ENCODE measurements at places on chromosomes 3 and 15.

DNA sequence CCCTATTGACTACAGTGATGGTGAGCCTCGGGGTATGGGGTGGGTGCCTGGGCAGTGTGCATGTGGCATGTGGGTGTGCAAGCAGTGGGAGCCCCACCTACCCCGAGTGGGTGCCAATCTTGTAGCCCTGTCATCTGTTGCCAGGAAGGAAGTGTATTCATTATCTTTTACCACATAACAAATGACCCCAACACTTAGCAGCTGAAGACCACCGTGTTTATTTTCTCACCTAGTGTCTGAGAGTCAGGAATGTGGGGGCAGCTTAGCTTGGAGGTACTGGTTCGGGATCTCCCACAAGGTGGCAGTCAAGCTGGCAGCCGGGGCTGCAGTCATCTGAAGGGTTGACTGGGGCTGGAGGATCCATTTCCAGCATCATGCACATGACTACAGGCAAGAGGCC is 21.7 kb downstream of the XYLB start:
- no peak for DNase-seq

DNA sequence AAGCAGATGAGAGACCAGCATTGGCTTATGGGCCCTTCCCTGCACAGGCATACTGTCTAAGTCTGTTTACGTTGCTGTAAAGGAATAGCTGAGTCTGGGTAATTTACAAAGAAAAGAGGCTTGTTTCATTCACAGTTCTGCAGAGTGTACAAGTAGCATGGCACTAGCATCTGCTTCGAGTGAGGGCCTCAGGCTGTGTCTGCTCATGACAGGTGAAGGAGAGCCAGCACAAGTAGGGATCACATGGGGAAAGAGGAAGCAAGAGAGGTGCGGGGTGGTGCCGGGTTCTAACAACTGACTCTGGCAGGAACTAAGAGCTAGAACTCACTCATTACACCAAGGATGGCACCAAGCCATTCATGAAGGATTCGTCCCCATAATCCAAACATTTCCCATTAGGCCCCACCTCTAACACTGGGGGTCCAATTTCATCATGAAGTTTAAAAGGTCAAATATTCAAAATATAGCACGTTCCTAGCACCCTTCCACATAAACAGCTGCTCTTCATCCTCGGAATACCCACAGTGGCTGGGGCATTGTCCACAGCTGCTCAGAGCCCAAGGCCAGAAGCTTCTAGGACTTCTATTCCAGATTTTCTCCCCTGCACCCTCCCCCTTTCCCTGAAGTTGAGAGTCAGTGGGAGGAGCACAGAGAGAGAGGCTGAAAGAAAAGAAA is 5.6 kb downstream of the RTP3 start:
- DNase-seq, result no peak

DNA sequence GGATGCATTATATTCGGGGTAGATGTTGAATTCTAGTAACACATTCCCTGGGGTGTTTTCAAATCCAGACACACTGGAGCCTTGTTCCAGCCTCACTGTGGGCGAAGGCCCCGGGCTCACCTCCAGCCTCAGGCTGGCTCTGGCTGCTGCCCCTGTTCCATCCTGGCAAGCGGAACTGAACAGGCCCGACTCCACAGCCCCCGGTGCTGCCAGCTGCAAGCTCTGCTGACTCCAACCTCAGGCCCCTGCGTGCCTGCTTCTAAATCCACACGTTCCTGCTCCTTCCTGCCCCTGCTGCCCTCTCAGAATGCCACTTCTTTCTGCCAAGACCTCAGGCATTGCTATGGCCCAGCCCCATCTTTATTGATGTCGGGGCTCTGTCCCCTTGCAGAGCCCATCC is 90.6 kb downstream of the LIPC start:
- no peak for DNase-seq

DNA sequence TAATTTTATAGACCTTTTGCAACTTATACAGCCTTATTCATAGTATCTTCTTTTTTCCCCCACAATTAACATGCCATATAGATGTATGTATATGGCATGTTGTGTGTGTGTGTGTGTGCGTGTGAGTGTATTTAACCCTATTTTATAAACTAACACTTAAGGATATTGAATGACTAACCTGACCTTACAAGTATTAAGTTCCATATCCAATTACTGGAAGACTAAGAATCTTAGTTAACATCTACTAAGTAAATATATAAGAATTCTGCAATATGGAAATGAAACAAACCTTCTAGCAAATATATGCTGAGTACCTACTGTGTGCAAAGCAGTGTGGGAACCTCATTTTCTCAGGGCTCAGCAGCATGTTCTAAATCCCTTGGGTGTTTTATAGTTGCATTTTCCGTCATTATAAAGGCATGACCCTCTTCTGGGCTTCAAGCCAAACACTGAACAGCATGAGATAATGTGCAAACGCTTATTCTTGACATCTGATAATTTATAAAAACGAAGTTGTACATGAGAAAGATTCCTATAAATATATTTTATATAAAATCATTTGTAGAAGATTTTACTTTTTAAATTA is 105.5 kb downstream of the NLGN1 start:
- no peak for DNase-seq

DNA sequence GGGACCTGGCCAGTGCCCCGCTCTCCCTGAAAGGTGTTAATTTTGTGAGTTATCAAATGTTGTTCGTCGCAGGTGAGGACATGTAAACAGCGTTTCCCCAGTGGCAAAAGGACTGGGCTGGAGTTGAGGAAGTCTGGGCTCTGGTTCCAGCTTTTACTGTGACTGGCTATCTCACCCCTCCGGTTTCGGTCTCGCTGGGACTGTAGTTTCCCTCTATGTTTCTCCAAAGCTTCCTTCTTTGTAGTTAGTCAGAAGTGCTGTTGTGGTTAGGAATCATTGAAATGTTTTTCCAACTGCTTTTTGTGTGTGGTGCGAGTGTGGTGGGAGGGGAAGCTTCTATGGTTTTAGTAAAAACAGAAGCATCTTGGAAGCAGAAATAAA is 990 bp upstream of the CLDN1 start:
- no peak for DNase-seq

DNA sequence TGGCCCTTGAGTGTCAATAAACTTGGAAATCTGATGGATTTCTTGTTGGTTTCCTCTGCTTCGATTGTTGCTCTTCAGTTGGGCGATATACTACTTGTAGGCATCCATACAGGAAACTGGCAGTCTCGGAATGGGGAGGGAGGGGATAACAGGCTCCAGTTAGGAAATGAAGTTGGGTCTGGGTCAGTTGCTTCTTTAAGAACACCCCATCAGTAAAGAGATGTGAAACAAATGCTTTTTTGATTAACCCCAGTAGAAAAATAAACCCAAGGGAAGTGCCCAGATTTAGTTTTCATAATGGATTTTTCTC is 681 bp downstream of the CHMP2B start:
- no peak for DNase-seq

DNA sequence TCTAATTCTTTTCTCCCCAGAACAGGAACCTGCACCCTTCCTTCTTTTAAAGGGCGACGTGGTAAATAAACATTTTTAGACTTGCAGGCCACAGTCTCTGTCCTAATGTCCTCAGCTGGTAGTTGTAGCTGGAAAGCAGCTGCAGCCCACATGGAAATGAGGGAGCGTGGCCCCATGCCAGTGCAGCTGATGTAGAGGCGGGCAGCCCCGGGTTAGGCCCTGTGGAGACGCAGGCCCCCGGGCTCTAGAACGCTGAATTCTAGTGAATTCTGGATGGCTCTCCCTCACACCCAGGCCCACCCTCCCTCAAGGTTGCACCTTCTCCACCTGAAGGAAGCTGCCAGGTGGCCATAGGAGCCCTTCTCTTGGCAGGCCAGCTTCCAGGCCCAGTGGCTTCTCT is 52.3 kb downstream of the PGPEP1L start:
- DNase-seq, result no peak

DNA sequence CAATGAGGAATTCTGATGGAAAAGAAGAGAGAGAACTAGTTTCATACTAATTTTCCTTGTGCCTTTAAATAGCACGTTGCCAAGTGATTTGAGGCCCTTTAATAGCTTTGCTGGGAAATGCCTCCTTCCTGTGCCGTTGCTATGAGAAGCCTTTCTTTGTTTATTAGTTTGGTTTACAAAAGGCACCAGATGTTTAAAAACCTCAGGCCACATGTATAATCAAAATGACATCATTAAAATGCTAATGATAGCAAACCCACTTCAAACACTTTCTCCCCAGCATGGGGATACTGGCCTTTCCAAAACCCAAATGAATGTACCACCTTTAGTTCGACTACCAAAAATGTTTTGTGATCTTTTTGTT is 50.0 kb upstream of the TBC1D23 start:
- DNase-seq, result no peak

GRCh38 chr3:47611576-47611975 is 32.9 kb upstream of the CSPG5 start:
- DNase-seq, result no peak

DNA sequence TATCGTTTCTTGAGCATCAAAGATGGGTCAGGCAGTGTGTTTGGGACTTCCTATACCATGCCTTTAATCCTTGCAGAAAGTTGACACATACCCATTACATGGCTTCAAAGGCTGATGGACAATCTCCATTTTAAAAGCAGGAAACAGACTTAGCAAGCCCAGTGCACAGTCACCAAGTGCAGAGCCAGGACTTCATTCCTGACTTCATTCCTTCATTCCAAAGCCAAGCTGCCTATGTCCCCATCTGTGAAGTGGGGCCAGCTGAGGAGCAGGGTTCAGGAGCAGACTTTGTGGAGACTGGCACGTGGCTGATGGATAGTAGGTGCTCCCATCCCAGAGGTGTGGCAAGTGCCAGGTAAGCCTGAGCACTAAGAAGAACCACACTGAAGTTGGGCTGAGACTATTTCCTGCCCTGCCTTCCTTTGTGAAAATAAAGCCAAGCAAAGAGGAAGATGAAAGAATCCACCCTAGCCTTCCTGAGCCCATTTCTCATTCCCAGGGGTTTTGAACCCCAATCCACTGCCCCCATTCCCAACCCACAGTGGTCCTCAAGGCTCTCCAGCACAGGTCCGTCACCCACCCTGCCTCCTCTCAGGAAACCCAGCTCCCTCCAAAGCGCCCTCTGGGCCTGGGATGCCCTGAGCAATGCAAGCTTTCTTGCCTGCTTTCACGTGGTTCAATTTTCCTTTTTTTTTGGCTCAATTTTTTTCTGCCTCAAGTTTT is 1.8 kb downstream of the CX3CR1 start:
- no peak for DNase-seq

DNA sequence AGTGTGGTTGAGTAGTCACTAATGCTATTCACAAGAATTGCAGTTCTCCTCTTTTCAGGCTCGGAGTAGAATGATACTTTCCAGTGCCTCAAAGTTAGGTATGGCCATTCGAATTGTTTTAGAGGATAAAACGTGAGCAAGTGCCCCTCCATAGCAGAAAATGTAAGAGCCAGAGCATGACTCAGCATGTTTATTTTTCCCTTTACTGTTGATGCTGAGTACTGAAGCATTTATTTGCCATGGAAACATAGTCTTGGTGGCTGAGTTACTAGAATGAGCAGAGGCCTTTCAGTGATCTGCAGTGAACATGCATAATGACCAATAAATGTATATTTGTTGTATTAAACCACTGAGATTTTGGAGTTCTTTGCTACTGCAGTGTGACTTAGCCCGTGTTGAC is 540.6 kb downstream of the NLGN1 start:
- DNase-seq, result peak; percentile 7

- DNase-seq, result no peak
Measured at GRCh38 chr3:135694142-135694541, 271.4 kb upstream of the PPP2R3A start.

GRCh38 chr3:72517921-72518424 is 330.3 kb downstream of the SHQ1 start:
- DNase-seq, result no peak

DNA sequence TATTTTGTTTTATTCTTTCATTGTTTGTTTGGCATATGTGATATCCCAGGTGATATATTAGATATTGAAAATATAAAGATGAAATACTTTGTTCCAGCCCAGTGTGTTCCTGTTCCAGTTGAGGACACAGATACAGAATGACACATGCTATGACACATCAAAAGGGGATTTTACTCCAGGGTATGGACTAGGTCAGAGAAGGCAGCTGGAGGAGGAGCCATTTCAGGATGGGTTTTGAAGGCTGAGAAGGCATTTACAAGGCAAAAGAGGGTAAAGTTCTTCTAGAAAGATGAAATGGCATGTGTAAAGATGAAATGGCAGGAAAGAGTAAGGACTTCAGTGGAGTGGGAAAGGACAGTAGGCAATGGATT is 163.8 kb downstream of the ZIC1 start:
- no peak for DNase-seq

GRCh38 chr3:30476368-30477084 is 129.9 kb upstream of the TGFBR2 start:
- peak; percentile 90 for DNase-seq

DNA sequence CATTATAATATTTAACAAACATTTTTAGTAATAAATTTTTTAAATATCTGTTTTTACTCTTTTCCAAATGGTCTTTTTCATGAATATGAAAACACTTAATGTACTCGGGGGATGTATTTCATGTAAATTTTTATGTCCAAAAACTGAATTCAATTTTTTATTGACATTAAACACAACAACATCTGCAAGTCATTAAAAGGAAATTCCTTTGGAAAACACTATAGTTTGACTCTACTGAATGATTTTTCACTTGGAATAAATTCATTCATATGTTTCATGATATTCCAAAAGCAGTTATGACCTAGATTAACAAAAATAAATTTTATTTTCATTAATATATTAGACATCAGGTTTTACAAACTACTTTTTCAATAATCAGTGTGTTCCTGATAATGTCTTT is 239.8 kb upstream of the AGTR1 start:
- no peak for DNase-seq

DNA sequence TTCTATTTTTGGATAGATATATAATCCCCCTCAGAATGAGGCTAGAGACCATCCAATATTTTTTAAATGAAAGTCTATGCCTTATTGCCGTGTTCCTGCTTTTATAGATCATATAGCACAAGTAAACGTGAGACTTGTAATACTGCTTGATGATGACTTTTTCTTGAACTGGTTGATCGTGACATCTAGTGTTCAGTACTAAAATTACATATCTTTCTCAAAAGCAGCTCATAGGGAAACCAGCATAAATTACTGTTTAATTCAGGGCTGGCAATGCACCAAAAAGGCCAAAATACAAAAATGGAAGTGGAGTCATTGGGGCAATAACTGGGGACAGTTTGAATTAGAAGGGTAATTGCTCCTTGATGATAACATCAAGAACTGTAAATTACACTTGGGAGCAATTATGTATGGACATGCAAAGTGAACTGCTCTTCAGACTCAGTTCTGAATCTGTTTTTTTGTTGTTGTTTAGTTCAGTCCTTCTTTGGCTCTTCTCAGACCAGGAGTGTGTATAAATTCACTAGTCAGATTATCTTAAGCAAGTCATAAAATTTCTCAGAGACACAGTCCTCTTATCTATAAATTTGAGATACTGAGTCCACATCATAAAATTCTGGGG is 325.3 kb downstream of the THSD4 start:
- peak; percentile 56 for DNase-seq

DNA sequence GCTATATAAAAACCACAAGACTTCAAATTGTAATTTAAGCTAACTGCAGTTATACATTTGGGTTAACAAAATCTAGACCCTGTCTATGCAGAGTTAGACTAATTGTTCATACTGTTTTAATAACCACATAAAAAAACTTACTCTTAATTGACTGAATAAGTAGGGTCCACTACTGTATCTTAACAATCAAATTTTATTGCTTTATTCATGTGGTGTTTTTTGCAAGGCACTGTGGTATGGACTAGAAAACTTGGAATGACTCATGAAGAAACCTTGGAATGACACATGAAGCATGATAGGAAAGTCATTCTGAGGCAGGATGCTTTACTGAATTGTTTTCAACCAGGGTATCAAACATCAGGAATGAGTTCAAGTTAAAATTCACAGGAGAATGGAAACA is 2.3 kb downstream of the SERP1 start:
- no peak for DNase-seq

Measured in LNCaP clone FGC (cell line).